ENCODE measurements at places on chromosomes 2 and 18. TPM values are rescaled to one million over a fixed set of nuclear protein-coding genes. Genes with fewer than 3 reads are reported as not detected.

DNA sequence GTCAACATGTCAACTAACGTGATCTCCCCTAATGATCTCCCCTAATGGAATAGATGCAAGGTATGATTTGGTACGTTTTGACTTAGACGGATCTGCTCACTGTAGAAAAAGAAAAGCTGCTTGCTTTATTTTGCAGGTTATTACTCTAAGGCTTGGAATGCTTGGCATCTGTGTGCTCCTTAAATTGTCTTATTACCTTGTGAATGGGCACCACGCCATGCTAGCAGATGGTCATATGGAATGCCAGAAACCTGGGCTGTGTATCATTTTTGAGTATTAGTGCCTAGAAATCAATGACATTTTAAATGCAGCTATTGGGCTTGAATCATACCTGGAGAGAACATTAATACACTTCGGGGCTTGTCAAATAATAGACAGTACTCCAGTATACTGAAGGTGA, 16.5 kb upstream of the FIGN start:
- no peak for DNase-seq

- DNase-seq = peak; percentile 9
Measured at GRCh38 chr18:2223449-2223848, 347.9 kb downstream of the METTL4 start.

GRCh38 chr2:170162271-170162632, 15.7 kb upstream of the MYO3B start:
- DNase-seq = no peak

LIMS2 gene
- polyA plus RNA-seq = 30.9 TPM

GRCh38 chr18:55064760-55065159, 105.5 kb upstream of the CCDC68 start:
- no peak for DNase-seq

MOCOS gene
- 1.1 TPM for polyA plus RNA-seq

Data from right lung (tissue), 10 donors.